ENCODE measurements at places on chromosomes 1 and 21.

GRCh38 chr1:241330619-241331327, 26.2 kb downstream of the RGS7 start:
- DNase-seq = no peak

GRCh38 chr1:183255073-183255472, 69.0 kb downstream of the LAMC2 start:
- DNase-seq = no peak

GRCh38 chr1:43227143-43227764, 42.5 kb upstream of the TMEM125 start:
- DNase-seq = peak; percentile 69

- DNase-seq = no peak
Measured at GRCh38 chr1:157439302-157439954, 112.9 kb downstream of the FCRL5 start.

GRCh38 chr1:235920596-235921375, 54.1 kb upstream of the LYST start:
- DNase-seq = no peak

- DNase-seq = no peak
Measured at GRCh38 chr1:241600496-241600901, 39.7 kb downstream of the CHML start.

- DNase-seq = no peak
Measured at GRCh38 chr1:47252795-47253194, 20.8 kb upstream of the TAL1 start.

DNA sequence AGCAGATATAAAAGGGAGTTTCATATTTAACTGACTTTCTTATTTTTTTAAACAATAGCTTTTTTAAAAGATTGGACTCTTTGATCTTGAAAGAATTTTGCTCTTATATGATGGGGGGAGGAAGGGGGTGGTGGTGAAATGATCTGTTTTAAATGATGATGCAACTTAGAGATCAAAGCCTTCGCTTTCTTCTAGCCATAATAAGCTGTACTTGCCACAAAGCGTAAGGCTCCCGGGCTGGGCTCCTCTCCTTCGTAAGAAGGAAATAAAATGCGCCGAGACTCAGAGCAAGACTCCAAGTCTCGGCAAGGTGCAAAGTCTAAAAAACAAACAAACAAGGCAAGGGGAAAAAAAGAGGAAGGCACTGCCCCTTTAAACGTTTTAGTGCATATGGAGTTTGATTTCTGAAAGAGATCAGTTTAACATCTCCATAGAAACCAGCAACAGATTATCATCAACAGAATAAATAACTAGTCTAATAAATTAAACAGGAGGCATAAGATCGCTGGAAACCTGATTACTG, 3.3 kb downstream of the CASZ1 start:
- DNase-seq = peak; percentile 52

DNA sequence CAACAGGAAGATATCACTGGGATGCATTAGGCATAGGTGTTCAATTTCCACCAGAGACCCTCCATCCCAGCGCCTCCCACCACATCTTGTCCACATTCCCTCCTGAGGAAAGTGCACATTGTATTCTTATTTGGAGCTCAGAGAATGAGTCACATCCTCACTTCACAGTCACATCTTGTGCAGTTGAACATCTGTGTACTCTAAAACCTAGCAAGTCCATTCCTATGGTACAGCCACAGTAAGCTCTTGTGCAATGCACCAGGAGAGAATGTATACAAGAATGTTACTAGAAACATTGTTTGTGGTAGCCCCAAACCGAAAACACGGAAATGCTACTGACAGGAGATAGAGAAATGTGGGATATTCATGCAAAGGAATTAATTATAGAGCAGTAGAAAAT, 1.6 kb upstream of the KDF1 start:
- DNase-seq = no peak

DNA sequence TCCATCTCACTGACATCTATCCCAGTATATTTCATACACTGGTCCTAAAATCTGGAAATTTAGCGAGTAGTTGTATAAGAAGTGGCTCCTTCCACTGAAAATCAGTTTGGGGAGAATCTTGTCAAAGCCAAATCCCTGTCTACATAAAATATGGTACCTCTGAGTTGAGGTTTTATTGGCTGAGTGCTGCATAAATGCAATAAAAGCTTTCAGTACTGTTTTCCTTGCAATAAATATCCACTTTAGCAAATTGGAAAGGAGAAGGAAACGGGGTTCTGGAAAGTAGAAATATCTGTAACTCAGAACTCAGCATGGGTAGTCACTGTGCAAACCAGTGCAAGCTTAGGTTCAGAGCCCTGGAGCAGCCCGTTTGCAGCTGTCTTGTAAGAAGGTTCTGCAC, 580.2 kb downstream of the SMYD3 start:
- no peak for DNase-seq

DNA sequence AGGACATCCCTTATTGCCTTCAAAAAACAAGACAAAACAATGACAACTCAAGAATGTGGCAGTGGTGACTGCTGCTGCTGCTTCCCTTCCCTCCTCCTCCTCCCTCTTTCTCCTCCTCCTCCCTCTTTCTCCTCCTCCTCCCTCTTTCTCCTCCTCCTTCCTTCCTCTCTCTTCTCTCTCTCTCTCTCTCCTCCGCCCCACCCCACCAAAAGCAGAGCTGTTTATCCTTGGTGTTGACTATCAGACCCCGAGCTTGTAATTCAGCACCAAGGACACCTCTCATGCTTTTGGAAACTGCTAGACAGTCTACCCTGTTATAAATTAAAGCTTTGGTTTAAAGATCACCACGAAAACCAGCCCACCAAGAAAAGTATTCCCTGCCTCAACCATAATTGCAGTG, 72.4 kb upstream of the IFNAR2 start:
- peak; percentile 48 for DNase-seq

DNA sequence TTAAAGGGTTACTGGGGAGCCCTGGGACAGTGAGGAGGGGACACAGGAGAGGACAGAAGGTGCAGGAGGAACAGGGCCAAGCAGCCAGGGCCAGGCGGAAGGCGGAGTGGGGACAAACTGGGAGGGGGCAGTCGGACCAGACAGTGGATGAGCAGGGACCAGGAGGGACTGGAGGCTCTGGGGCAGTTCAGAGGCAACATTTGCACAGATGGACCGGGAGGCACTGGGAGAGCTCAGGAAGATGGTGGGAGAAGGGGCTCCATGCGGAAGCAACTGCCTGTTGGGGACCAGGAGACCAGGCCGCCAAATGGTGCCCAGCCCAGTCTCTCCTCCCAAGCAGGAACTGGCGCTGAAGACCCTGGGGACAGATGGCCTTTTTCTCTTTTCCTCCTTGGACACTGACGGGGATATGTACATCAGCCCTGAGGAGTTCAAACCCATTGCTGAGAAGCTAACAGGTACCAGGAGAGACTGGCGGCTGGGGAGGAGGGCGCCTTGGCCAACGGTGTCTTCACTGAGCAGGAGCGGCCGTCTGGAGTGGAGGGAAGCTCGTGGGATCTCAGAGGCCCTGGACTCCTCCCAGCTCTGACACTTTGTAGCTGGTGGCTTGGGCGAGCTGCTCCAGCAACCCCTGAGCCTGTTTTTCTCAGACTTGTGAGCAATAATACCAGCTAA, 847 bp downstream of the SELENON start:
- DNase-seq = no peak

DNA sequence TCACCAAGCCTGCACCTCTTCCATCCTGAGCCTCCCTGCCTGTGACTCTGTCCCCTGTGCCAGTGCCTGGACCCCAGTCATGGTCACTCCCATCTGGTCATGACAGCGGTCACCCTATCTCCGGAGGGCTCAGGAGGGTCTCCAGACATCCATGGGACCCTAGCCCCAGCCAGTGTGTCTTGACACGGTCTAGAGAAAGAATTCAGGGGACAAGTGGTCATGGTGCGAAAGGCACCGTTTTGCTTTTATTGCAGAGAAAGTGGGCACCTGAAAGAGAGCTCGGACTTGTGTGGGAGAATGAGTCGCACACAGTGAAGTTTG, 4.7 kb upstream of the RIPK4 start:
- no peak for DNase-seq

DNA sequence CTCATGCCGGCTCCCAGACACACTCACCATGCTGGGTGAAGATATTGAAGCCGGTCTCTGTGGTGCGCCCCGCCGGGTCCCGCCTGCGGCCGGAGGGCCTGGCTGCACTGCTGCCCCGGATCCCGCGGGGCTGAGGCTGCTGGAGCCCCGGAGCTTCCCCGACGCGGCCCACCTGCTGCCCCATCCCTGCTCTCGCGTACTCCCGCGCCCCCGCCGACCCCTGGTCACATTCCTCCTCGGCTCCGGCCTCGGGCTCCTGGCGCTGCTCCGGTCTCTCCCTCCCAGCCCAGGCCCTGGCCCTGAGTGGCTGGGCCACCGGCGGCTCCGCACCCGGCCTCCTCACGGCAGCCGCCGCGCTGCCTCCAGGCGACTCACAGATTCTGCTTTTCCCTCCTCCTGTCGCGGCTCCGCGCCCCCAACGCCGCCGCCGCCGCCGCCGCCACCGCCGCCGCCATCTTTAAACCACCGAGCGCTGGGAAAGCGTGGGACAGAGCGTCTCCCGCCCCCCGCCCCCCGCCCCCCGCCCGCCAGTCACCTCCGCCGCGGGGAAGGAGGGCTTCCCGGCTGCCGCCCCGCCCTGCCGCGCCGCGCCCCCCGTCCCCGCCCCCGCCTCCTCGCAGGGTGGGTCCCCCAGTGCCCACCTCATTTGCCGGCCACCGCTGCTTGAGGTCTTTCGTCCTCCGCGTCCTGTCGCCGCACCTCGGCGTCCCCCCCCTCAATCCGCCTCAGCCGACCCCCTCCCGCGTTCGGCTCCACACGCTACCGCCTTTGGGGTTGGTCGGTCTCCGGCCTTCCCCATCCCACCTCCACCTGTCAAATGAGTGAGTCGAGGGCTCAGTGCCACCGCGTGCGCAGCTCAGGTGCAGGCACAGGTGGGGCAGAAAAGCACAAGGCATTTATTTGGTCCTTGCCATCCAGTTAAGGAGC, at the start of gene ABL2:
Gene ABL2 (minus strand): TSS at position 464 of the 927 bp plus-strand sequence. CDS start 280 bp downstream, at position 184.
- DNase-seq = peak; percentile 71

- no peak for DNase-seq
Measured at GRCh38 chr1:60564916-60565750, 491.6 kb upstream of the C1orf87 start.

GRCh38 chr1:193190096-193190744, 3.8 kb upstream of the B3GALT2 start:
- peak; percentile 33 for DNase-seq

GRCh38 chr1:30134466-30135217, 588.7 kb downstream of the MATN1 start:
- no peak for DNase-seq

GRCh38 chr1:221722254-221723017, 19.5 kb downstream of the DUSP10 start:
- DNase-seq = no peak

- DNase-seq = no peak
Measured at GRCh38 chr1:216788671-216789070, 65.4 kb upstream of the ESRRG start.

DNA sequence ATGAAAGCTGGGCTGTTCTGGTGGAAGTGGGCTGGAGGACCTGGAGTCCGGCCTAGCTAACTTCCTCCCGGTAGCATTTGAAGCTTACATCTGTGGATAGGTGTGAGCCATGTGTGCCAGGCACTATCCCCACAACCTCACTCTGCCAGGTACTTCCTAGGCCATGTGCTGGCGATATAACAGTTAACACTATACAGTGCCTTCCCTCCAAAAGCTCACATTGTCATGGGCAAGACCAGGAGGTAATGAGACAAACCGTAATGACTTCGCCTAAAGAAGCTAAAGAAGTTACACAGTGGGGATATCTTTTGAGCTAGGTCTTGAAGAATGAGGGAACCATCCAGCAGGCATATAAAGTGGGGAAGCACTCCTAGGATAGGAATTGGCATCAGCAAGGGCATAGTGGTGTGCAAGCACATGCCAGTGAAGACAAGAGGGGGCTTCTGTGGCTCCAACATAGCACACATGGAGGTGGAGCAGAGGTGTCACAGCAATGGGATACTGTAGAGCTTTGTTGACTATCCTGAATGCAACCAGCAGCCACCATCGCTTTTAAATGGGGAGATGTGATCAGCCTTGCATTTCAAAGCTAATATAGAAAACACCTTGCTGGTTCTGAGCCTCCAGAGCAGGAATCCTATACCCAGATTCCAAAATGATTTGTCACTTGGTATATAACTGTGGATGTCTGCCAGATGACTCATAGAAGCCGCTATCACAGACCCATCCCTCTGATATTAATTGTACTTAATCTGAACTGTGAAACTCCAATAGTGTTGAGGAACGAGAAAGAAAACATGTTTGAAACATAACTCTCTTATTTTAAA, 466.3 kb downstream of the LMO4 start:
- no peak for DNase-seq

DNA sequence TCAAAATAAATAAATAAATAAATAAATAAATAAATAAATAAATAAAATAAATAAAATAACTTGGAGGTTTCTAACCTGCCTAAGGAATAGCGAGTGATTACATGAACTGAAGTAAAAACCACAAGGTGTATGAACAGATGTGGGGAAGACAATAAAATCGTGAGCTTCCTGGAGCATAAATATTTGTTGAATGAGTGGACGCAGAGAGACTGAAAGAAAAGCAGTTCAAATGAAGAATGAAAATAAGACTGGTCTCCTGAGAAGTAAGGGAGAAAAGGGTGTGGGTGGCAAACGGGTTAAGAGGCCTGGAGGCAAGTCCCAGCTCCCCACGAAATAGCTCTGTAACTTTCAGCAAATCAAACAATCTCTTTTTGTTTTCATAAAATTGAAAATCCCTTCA, 33.6 kb downstream of the CHML start:
- DNase-seq = no peak

GRCh38 chr1:61013946-61014667, 68.3 kb upstream of the NFIA start:
- no peak for DNase-seq

- DNase-seq = no peak
Measured at GRCh38 chr1:15693371-15693770, 9.3 kb downstream of the PLEKHM2 start.

DNA sequence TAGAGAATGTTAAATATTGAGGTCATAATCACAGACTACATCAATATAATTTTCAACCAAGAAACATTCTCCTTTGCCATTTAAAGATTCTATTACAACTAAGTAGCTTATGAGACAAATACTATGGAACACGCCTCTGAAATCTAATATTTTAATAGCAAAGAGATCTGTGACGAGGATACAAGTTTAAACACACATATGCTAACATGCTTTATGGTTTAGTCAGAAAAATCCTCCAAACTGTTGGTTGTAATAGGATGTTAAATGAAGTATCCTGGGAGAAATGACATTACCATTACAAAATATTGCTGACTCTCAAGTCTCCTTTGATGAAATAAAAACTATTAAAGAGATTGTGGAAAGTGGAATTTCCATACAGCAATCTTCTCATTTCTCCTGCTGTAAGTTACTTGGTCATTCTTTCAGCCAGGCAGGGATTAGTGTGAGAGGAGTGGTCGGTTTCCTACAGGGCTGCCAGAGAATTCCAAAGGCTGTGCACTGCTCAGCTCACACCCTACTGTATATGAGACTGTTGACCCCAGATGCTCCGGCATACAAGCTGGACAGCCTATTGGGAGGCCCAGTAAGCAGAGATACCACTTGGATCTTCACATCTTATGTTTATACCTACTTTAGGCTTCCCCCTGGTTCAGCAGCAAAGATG, 26.6 kb downstream of the SCYL3 start:
- no peak for DNase-seq

All from T47D (cell line).